ENCODE measurements at places on chromosomes 6 and 20.

GRCh38 chr6:37582306-37582705 lies 82.6 kb upstream of the CCDC167 start:
- DNase-seq: peak; percentile 39

GRCh38 chr6:165186441-165187205 lies 122.8 kb downstream of the C6orf118 start:
- no peak for DNase-seq

GRCh38 chr6:89454300-89454699 lies 21.3 kb downstream of the ANKRD6 start:
- DNase-seq: no peak

DNA sequence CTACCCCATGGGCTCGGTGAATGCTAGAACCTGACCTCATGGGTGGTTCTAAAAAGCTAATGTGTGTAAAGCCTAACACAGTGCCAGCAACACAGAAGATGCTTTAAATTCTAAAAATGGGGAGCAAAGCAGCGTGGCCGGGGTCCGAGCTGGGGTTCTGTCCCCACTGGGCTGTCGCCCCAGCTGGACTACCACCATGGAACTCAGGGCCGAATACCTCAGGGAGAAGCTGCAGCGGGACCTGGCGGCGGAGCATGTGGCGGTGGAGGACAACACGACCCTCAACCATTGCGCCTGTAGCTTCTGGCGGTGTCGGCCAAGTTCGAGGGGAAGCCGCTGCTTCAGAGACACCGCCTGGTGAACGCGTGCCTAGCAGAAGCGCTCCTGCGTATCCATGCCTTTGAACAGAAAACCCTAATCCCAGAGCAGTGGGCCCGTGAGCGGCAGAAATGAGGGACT lies 8.4 kb downstream of the SOX4 start:
- no peak for DNase-seq

- DNase-seq: no peak
Observed at GRCh38 chr6:134503585-134504281, 185.8 kb upstream of the SGK1 start.

DNA sequence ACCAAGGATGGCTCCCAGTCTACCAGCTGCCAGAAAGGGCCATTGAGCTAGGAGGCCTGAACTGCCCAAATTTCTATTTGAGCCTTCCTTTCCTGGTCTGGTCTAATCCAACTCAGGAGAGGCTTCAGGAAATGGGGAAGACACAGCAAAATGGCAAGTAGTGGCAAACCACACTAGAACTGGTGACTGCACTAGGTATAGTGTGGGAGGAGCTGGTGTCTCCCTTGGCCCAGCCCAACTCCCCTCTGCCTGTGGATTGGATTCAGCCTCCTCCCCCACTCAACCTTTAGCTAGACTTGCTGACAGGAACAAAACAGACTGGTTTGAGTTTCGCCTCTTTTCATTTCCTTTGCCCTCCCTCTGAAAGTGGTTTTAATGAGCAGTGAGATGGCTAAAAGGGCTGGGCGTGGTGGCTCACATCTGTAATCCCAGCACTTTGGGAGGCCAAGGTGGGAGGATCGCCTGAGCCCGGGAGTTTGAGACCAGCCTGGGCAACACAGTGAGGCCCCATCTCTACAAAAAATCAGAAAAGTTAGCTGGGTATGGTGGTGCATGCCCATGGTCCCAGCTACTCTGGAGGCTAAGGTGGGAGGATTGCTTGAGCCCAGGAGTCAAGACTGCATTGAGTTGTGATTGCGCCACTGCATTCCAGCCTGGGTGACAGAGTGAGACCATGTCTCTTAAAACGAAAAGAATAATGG lies 17.5 kb downstream of the MRPS18A start:
- peak; percentile 15 for DNase-seq

DNA sequence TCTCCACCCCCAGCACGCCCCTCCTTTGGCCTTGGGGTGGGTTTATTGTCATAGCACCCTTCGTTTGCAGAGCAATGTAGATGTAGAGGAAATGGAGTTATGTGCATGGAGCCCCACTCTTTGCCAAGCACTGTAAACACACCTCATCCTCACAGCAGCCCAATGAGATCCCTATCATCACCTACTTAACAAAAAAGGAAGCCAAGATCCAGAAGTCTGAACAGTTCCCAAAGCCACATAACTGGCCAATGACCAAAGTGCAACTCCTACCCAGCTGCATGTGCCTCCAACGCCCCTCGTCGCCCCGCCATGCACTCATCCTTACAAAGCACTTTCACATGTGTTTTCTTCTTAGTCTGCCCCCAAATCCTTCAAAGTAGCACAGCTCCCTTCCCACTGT lies 21.8 kb upstream of the FOXQ1 start:
- DNase-seq: no peak

DNA sequence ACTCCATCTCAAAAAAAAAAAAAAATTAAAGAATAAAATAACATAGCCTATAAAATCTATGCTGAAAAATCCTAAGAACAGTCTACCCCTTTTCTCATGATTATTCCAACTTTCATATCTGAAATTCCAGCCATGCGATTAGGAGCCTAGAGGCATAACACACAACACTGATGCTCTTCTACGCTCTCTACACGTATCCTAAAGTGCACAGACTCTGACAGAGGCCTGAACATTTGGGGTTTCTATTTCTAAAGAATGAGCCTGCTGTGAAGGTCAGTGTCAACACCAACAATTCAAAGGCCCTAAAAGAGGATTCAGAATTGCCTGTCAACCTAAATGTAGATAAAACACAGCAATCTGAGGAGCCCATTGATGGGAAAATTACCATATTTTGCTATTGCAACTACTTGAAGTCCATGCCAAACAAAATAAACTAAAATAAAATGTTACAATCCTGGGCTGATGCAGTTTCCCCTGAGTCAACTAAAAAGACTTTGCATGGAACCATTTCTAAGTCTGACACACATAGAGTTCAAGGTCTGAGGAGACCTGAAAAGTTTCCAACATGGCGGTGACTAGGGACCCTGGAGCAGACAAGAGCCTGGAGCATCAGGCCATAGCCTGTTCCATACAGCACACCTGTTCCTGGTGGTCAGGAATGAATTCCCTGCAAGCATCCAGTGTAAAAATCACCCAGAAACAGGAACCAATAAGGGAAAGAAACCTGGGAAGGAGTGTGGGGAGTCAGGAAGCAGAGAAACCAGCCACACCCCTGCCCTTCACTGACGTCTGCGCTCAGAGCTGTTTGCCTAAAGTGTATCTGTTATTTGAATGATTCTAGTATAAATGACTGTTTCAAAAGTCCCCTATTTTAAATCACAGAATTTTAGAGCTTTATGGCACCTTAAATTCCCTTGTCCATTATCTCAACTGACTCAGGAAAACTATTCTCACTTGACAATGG lies 11.8 kb downstream of the NINL start:
- peak; percentile 62 for DNase-seq

DNA sequence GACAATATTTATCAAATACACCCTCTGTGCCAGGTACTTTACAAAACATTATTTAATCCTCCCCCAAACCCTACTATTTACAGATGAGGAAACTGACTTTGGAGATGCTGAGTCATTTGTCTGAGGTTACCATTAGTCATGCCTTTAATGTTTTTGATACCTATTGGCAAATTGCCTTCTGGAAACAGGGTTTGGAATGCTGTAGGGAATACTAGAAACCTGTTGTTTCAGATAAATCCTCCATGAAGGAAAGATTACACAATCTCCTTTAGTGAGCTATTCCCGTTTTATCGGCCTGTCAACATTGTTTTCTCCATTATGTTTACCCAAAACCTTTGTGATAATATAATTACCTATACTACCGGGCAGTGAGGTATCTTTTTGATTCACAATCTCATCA lies 93.6 kb upstream of the ADGRF1 start:
- peak; percentile 89 for DNase-seq

GRCh38 chr20:3973705-3974104 lies 41.7 kb downstream of the RNF24 start:
- DNase-seq: no peak

GRCh38 chr20:30419466-30419865 lies 838.0 kb upstream of the DEFB115 start:
- DNase-seq: no peak

- DNase-seq: no peak
Observed at GRCh38 chr6:96065213-96065612, 49.4 kb downstream of the FUT9 start.

GRCh38 chr6:10759312-10759839 lies 11.8 kb downstream of the TMEM14B start:
- DNase-seq: peak; percentile 91

DNA sequence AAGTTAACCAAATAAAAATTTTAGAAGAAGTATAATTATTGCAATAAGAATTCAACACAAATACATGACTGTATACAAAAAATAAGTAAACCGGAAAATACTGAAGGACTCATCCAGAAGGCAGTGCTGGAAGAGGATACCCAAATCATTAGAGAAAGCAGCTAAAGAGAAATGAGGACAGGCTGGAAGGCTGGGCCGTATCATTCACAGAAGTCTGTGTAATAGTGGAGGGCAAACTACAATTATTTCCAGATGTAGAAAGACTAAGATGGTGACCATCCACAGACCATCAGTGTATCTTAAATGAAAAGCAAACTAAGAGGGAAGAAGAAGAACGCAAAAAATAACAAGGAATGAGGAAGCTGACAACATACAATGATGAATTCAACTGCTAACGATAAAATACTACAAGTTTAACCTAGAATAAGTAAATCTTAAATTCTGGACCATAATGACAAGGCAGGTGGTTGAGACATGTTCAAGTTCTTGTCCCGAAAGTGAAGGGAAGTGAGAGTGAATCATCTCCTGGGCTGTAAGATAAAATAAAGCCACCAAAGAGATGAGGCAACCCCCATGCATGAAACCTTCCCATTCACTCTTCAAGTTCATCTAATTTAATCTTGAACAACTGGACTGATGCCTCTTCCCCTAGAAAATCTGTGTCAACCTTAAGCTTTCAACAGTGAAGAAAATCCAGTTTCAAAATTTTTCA lies 71.5 kb downstream of the SLC23A2 start:
- DNase-seq: no peak

DNA sequence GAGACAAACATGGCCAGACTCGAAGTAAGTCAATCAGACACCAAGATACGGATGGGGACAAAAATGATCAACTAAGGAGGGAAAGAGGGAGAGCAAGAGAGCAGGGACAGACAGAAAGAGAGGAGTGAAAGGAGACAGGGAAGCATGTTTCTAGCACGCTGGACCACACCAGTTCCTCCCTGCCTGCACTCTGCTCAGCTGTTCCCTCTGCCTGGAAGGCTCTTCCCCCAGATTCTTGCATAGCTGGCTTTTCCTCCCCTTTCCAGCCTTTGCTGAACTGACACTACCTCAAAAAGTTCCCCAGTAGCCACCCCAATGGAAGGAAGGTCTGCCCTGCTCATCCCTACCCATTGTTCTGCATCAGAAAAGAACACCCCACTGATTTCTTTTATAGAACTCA lies 185.9 kb downstream of the MAFB start:
- no peak for DNase-seq

DNA sequence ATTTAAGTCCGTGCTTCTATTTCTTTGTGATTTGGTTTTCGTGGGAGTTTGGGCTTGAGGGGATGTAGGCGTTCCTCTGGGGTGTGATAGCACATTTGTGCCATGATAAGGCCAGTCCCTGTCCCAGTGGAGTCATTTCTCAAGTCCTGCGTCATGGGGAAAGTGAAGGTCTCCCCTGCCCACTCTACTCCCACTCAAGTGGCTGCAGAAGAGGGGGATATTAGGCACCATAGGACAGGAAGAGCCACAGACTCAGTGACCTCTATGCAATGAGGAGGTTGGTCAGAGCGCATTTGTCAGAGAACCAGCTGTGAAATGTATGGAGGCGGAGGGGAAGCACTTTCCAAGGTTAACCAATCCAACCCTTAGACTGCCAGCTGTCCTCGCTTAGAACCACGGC lies 51.9 kb upstream of the EDN1 start:
- no peak for DNase-seq

DNA sequence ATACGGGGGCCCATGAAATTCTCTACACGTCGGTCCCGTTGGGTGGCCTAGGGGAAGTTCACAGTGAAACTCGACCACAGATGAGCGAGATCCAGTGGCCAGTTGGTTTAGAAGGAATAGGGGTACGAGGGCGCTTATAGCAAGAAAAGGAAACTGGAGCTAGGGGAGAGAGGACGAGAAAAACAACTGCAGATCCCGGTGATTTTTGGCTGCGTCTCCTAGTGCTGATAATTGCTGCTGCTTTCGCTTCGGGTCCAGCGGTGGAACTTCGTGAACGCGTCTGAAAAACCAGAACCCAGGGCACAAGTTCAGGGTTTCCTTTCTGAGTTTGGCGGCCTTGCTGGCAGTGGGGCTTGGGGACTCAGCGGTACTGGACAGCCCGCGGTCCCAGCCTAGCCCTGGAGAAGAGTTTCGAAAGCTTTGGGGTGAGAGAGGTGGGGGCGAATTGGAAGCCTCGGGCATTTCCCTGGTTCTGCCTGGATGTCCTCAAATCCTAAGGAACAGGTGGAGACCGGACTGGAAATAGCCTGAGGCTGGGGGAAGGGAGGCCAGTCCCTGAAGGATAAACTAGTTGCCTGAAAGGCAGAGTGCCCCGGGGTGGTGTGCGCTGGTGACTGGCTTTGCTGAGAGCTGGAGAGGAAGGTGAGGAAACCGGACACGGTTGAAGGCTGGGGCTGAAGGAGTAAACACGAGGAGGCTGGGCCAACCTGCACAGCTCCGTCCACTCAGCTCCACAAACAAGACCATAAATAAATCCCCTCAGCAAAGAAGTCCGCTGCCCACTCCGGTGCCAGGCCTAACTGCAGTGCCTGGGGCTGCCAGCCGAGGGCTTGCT lies 793 bp downstream of the GMPR start:
- DNase-seq: peak; percentile 66

- peak; percentile 60 for DNase-seq
Observed at GRCh38 chr6:157442291-157442690, 61.3 kb downstream of the ZDHHC14 start.

GRCh38 chr6:21968411-21968810 lies 328.4 kb downstream of the PRL start:
- DNase-seq: no peak

- DNase-seq: peak; percentile 32
Observed at GRCh38 chr6:122068291-122068769, 331.1 kb upstream of the HSF2 start.

GRCh38 chr6:5936631-5937030 lies 70.1 kb downstream of the NRN1 start:
- no peak for DNase-seq

DNA sequence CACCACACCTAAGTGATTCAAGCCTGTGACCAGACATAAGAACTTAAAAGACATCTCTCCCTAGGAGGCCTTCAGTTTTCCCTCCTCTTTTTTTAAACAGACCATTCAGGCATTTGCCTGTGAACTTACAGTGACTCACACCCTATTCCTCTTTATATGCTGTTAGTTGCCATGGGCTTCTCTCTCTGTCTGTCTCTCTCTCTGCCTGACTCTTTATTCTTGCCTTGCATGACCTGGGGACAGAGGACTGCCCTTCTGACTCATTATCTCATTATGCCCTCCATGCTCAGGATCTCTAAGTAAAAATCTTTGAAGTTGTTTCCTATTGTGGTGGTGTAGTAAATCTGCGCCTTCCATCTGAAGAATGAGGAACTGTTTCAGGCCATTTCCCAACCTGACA lies 442.2 kb upstream of the MAN1A1 start:
- DNase-seq: no peak

Measured in foreskin fibroblast (primary cell).